ENCODE measurements at places on chromosomes 1 and 21.

- no peak for DNase-seq
Measured at GRCh38 chr1:60765204-60765603, 317.2 kb upstream of the NFIA start.

- DNase-seq, result no peak
Measured at GRCh38 chr1:195738966-195739650, 869.1 kb downstream of the KCNT2 start.

DNA sequence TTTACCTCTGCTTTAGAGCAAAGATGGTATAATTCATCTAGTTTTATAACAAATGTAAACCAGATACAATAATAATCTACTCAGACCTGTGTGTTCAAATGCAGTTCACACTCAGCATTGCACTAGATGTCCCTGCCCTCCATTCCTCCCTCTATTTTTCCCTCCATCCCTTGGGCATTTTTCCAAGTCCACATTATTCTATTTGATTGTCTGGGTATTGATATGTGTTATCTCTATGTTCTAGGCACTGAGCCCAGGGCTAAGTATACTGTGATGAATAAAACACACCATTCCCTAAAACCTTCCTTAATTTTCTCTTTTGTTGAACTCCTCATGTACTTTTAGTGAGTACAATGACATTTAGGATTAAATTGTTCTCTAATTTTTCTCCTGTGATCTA, 66.2 kb upstream of the HMCN1 start:
- no peak for DNase-seq

DNA sequence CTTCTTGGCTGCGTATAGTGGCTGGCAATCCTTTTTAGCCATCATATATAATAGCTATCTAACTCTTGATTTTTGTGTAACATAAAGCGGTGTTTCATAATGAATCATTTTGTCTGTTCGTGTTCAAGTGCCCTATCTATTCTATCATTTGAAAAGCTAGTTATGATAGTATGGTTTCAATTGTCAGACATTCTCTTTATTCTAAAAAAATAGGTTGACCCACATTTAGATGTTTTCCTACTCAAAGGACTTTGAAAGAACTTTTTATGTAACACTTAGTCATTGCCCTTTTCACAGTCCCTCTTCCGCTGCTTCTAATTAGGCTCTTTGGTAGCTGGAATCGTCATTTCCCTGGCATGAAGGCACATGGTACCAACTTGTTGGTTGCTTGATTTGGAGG, 272.2 kb upstream of the B3GALT2 start:
- no peak for DNase-seq

DNA sequence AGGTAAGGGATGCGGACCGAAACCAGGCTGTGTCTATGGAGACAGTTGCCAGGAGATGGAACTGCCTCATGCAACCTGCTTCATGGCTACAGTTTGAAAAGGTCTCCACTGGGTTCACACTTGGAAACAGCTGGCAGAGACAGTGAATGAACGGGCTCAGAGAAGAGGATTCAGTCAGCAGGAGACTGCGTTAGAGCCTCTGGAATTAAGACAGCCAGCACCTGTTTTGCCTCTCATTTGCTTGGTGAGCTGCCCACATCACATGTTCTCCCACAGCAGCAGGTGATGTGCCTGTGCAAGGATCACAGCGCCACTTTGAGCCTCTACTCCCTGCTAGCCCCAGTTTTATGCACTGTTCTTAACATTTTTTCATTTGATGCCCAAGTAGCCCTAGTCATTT, 321.0 kb downstream of the PLPP3 start:
- no peak for DNase-seq

DNA sequence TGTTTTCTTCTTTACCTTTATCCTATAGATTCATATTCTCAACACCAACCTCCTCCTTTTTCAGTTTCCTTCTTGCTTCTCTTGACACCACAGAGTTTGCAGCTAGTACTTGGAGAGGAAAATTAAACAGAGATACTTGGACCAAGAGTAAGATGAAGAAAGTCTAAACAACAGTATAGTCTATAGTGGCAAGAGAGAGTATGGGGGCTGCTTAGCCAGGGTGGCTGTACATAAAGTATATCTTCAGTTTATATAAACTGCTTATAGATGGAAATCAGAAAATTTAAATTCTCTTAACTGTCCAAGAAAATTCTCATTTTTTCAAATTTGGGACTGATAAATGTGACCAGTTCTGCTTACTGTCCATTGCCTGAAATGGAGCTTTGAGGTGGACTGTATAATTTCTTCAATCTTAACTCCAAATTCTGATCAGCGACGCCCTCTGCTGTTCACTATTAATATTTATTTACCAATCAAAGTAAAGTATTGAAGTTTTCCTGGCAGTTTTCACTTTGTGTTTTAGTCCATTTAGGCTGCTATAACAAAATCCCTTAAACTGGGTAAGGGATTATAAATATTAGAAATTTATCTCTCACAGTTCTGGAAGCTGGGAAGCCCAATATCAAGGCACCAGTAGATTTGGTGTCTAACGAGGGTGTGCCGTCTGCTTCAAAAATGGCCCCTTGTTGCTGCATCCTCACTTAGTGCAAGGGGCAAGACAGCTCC, 14.8 kb upstream of the METTL18 start:
- no peak for DNase-seq
